ENCODE measurements at places on chromosomes 13 and 19. TPM values are rescaled to one million over a fixed set of nuclear protein-coding genes. Genes with fewer than 3 reads are reported as not detected.

PSG6 gene
- total RNA-seq, result not detected

DNA sequence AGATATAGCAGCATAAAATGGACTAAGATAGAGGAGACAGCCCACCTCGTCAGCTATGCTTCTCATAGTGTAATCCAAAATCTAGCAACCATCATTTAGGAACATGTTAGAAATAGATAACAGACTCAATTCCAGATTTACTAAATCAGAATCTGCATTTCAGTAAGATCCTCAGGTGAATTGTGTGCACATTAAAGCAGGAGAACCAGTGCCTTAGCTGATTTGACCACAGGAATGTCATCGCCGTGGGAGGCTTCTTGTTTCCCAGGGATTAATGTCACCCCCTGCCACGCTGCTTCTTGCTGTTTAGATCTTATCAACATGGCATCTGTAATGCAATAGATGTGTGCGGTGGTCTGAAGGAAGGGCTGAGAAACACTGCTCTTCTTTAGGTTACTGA is 84.0 kb downstream of the GPC5 start:
- no peak overlapping the region for H3K4me3 ChIP-seq
- no peak overlapping the region for H3K27ac ChIP-seq
- no peaks in the 10 kb centered on the region for H3K27me3 ChIP-seq

DNA sequence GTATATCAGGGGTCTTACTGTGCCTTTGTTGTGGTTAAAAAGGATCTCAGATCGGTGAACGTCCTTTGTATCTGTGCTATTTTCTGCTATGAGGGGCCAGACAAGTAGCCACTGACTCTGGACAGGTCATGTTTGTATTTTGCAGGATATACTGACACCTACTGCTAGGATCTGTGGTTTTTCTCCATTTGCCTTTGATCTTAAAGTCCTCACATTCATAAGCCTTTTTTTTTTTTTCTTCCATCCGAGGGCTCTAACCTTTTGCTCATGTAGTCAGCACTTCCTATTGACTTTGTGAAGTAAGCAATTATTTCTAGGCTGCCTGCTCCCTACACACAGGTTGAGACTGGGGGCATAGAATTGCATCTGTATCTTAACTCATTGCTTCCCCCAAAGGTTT is 106.2 kb downstream of the SLITRK5 start:
- no peak overlapping the region for H3K27ac ChIP-seq
- no peaks in the 10 kb centered on the region for H3K4me1 ChIP-seq
- no peak overlapping the region for H3K4me3 ChIP-seq
- no peaks in the 10 kb centered on the region for H3K36me3 ChIP-seq
- DNase-seq, result no peak

GRCh38 chr19:43290568-43291359 is 21.4 kb upstream of the PSG9 start:
- no peak overlapping the region for H3K27ac ChIP-seq
- H3K36me3 ChIP-seq, result no peaks in the 10 kb centered on the region
- H3K27me3 ChIP-seq, result no peaks in the 10 kb centered on the region
- H3K4me1 ChIP-seq, result no peaks in the 10 kb centered on the region
- H3K4me3 ChIP-seq, result no peak overlapping the region
- DNase-seq, result peak; percentile 45

DNA sequence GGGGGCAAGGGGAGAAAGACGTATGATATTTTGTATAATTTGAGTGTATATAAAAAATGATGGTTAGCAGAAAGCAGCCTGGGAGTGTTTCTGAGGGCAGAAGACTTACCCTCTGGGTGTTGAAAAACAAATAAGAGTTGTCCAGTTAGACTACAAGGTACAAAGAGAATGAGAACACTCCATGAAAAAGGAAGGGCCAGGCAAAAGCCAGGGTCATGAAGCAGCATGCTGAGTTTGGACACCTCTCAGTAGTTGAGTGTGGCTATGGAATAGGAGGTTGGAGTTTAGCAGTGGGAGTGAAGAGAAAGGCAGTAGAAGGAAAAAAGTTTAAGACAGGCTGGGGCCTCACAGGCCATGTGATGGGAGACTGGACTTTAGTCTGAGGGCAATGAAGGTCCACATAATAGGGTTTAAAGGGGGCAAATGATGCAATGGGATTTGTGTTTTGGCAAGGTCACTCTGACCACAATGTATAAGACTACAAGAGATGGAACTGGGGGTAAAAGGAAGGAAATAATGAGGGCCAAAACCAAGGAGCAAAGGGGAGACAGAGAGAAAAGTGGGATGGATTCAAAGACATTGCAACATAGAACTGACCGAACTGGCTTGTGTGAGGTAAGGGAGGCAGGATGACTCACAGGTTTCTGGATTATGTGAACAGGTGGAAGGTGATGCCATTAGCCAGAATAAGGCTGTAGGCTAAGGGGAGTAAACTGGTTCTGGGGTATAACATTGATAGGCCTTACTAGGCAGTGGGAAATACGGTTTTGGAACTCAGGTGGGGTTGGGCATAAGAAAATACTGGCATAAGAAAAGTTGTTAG is 76.6 kb downstream of the SERP2 start:
- H3K27me3 ChIP-seq, result no peaks in the 10 kb centered on the region
- H3K4me3 ChIP-seq, result no peak overlapping the region
- no peak overlapping the region for H3K27ac ChIP-seq
- H3K4me1 ChIP-seq, result no peaks in the 10 kb centered on the region

DNA sequence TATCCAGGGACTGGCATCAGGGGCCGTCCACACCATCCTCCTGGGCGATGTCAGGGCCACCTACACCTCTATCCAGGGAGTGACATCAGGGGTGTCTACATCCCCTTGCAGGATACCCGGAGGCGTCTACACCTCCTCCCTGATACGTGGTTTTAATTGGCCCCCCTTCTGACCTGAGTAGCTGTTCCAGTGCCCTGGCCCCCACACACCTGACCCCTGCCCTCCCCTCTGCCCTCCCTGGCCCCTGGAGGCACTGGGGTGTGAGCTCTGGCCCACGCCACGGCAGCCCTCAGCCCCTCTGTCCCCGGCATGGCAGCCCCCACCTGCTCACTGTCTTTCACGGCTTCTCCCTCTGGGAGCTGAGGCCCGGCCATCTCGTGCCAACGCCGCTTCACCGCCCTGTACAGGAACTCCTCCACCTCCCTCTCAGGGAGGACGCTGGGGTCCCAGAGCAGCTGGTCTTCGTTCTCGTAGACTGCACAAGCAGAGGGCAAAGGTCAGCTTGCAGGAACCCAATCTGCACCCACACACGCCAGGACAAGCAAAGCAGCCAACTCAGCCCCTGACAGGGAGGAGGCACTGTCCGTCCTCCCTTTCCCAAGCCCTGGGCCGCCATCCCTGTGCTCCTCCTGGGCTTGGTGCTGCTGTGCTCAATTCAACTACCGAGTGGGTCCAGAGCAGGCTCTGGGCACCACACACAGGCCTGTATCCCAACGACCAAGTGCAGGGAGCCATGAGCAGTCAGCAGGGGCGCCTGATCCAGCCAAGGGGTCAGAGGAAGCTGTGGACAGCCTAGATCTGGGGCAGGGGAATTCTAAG is 22.2 kb upstream of the PLPP2 start:
- H3K4me3 ChIP-seq, result no peak overlapping the region
- no peaks in the 10 kb centered on the region for H3K27me3 ChIP-seq
- H3K27ac ChIP-seq, result no peak overlapping the region
- H3K4me1 ChIP-seq, result no peaks in the 10 kb centered on the region
- peaks cover 8% of the 10 kb centered on the region for H3K36me3 ChIP-seq

DAZAP1 gene
- 125 TPM for total RNA-seq

DNA sequence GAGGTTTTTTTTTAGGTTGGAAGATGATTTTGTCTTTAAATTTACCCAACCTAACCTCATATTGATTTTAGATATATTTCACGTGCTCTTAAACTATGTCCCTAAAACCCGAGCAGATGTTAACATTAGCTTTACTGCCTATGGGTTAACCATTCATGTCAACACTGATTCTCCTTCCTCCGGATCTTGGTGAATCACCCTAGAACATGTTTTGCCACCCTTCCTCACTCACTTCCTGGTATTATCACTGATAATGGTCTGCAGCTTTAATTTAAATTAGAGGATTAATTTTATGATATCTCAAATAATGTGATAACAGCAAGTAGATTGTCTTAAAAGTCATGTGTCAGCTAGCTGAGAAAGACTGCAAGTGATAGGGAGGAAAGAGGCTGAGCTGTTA is 31.9 kb downstream of the HTR2A start:
- no peak overlapping the region for H3K4me3 ChIP-seq
- DNase-seq, result no peak
- no peaks in the 10 kb centered on the region for H3K36me3 ChIP-seq
- H3K27me3 ChIP-seq, result no peaks in the 10 kb centered on the region
- no peak overlapping the region for H3K27ac ChIP-seq

TSC22D1 gene
- total RNA-seq, result 36.6 TPM

PPP1R37 gene
- 37.3 TPM for total RNA-seq

DNA sequence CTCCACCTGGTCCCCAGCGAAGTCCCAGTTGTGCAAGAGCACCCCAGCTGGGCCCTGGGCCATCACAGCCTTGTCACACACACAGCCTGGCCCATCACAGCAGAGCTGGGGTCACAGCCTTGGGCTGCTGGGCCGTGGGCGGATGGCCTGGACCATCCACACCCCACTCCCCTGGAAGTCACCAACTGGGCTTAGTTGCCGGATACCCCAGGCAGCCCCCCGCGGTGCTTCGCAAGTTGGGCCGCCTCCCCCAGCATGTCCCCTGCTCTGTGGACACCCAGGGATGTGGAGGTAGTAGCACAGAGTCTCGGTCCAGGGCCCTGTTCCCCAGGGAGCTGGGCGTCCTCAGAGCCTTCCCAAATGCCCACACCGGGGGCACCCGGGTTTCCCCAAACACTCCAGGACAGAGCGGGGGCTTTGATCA is 4.5 kb upstream of the ZNF554 start:
- DNase-seq, result no peak
- no peak overlapping the region for H3K4me3 ChIP-seq
- H3K4me1 ChIP-seq, result peaks cover under 1% of the 10 kb centered on the region
- H3K27me3 ChIP-seq, result no peaks in the 10 kb centered on the region
- H3K27ac ChIP-seq, result no peak overlapping the region

DNA sequence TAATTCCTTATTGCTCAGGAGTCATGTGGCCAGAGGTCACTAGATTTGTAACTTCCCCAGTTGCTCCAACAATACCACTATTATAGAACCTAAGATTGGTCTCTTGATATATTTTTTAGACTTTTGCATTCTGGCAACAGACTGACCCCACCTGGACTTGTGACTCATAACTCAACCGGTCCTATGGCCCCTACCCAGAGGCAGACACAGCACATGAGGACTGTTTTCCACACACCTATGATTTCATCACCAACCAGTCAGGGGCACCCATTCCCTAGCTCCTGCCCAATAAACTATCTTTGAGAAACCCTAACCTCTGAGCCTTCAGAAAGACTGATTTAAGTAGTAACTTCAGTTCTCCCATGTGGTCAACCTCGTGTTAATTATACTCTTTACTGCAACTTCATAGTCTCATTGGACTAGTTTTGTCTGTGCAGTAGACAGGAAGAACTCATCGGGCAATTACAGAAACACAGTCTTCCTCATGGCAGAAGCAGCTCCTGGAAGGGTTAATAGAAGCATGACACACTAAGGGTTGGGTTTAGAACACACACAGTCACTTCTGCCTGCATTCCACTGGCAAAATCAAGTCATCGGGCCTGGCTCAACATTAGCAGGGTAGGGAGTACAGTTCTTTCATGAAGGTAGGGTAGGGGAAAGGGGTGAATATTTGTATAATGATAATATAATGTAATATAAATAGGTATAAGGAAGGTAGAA is 251.8 kb downstream of the UQCRFS1 start:
- no peak overlapping the region for H3K27ac ChIP-seq
- H3K36me3 ChIP-seq, result no peaks in the 10 kb centered on the region
- no peaks in the 10 kb centered on the region for H3K27me3 ChIP-seq
- H3K4me1 ChIP-seq, result no peaks in the 10 kb centered on the region
- no peak for DNase-seq
- H3K4me3 ChIP-seq, result no peak overlapping the region

- no peak overlapping the region for H3K4me3 ChIP-seq
- H3K27ac ChIP-seq, result no peak overlapping the region
- no peaks in the 10 kb centered on the region for H3K27me3 ChIP-seq
- peaks cover 5% of the 10 kb centered on the region for H3K4me1 ChIP-seq
- peaks cover 10% of the 10 kb centered on the region for H3K36me3 ChIP-seq
Measured at GRCh38 chr19:17060802-17061201, 14.4 kb downstream of the HAUS8 start.

ANGPTL8 gene
- not detected for total RNA-seq

All from B cell (primary cell).